ENCODE measurements at places on chromosomes 6 and 20.

- DNase-seq = peak; percentile 79
Observed at GRCh38 chr20:3727401-3728021, 5.0 kb upstream of the HSPA12B start.

DNA sequence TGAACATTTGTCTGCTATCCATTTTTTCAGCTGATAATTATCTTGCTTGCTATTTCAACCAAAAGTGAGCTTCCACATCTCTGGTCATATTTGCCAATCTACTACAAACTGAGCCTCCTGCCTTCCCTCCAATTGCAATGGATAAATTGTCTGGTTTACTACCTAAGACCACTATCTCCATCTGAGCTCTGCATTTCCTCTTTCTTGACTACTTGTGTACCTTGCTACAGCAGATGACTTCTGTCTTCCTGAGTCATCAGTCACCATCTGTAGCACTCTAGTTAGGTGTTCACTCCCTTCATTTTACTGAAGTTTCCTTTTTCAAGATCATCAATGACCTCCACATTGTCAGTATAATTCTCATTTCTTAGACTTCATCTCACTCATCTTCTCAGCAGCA lies 33.5 kb upstream of the PHIP start:
- DNase-seq = no peak

DNA sequence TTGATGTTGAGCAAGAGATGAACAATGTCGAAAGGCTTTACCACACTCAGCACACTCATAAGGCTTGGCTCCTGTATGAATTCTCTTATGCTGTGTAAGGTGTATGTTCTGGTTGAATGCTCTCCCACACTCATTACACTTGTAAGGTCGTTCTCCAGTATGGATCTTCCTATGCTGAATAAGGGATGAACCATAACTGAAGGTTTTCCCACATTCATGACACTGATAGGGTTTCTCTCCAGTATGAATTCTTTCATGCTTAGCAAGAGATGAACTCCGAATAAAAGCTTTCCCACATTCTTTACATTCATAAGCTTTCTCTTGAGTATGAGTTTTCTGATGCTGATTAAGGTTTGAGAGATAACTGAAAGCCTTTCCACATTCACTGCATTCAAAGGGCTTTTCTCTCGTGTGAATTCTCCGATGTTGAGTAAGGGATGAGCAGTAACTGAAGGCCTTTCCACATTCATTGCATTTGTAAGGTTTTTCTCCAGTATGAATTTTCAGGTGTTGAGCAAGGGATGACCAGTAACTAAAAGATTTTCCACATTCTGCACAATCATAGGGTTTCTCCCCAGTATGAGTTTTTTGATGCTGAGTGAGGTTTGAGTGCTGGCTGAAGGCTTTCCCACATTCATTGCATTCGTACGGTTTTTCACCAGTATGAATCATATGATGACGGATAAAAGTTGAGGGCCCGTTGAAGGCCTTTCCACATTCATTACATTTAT lies 21.1 kb downstream of the ZNF184 start:
- DNase-seq = no peak

DNA sequence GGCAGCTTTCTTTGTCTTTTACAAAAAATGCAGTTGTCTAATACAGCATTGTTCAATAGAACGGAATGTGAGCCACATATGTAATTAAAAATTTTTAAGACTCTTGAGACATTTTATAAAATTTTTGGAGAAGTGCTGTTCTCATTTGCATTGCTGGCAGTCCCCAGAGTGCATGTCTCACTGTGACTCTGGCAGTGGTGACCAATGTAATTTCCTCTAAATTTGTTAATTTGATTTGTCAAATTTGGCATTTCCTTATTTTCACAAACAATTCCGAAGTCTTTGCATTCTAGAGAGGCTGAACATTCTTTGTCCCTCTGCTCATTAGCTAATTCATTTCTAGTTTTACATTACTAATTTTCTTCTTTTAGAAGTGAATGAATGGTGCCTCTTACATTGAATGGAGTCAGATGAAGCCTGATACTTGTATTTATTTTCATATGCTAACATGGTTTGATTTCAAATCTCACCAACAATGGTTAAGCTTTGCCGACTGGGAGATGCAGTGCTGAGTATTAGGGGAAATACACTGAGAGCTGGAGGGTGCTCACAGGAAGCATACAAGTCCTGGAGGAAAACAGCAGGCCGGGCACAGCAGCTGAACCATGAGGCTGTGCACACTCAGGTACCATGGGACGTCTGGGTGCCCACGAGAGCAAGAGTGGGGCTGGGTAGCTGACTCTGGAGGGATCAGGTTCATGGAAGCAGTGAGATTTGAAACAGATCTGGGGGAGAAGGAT lies 68.5 kb upstream of the ARMC2 start:
- DNase-seq = peak; percentile 31

DNA sequence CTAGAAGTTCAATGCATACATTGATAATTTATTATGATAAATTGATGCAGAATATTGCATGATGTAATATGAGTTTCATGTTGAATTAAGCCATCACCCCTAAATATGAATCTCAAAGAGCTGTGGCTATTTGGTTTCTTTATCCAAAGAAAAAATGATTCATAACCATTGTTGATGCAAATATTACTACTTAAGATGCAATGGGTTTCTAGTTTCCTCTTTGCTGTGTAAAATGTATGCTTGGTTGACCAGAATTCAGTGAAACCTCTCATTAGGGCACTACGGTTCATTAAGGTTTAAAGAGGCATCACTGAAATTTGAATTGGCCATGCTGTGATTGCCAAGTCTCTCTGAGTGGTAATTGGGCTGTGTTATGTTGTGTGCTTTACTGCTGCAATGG lies 492.5 kb upstream of the FLRT3 start:
- no peak for DNase-seq
